ENCODE measurements at places on chromosomes 5 and 9.

DNA sequence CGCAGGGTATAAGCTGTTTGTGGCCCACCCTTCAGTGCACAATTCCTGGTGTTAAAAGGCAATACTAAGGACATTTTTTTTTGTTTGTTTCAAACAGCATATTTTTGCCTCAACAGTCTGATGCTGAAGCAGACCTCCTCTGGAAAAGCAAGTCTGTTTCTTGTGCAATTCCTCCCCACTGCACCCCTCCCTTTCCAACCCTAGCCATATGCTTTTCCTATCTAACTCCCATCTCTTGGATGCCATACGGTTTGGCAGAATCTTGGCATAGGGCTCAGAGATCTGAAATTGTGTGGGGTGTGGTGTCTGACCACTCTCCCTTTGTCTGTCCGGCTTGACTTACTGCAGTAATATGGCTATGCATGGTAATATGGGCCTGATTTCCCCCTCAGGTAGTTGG lies 161.6 kb downstream of the TMEM38B start:
- no peak for DNase-seq

DNA sequence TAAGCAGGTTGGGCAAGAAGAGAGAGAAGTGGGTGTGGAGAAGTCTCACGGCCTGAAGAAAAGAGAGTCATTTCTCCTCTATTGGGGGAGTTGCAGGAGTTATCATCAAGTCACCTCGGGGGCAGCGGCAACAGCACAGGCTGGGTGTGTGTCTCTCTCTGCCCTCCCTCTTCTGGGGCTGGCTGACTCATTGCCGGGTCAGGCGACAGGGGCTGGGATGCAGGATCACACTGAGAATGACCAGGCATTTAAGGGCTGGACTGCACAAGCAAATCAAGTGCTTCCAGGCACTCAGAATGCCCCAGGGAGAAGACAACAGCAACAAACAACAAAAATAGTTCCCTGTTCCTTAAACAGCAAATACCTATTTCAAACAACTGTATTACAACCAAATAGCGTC lies 6.3 kb upstream of the EQTN start:
- no peak for DNase-seq

- DNase-seq: no peak
Observed at GRCh38 chr9:137150617-137151457, 11.9 kb downstream of the GRIN1 start.

DNA sequence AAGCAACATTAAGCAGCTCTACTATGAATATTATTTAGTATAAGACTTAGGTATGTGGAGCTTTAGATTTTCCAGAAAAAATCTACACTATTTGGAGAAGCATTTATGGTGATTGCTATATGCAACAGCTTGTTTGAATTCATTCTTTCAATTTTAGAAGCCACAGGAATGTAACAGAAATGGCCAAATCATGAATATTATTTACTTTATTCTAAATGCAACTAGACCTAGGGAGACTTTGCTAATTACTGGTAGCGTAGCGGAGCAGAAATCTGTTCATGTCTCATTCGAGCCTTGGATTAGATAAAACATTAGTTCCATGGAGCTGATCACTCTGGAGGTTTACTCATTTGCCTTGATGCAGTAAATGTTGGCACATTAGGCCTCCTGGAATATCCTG lies 290.2 kb downstream of the ZNF608 start:
- DNase-seq: no peak

DNA sequence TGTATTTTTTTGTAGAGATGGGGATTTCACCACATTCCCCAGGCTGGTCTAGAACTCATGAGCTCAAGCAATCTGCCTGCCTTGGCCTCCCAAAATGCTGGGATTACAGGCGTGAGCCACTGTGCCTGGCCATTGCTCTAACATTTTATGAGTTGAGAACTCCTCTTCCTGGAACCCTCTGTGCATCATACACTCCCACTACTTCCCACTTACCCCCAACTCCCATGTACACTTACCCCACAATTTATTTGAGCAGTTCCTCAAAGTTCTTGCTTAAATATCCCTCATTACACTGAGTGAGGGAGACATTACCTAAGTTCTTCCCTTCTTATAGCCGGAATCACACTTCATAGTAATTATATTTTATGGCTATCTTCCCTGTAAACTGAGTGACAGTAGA lies 42.9 kb upstream of the GALNT10 start:
- no peak for DNase-seq

Data from vagina (tissue), 2 donors.